Astrocyte of the hippocampus (primary cell): ENCODE measurements at places on chromosomes 7 and 10.

GRCh38 chr7:30136117-30136731 is 1.4 kb downstream of the MTURN start:
- no peak for DNase-seq

DNA sequence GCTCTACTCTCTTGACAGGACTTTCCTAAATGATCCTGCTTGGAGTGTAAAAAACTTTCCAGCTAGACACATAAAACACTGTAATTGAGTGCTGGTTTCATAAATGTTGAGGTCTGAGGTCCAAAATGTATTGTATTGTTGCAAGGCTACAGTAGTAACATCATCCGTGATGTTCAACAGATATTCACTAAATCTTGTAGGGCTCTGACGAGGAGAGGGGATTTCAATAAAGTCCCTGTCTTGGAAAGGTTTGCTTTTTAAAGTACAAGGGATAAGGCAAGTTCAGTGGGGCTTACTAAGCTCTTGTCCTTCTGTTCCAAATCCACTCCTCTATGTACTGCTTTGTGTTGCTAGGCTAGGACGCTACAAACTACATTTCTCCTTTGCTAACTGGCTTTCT is 48.9 kb downstream of the FHIP2A start:
- no peak for DNase-seq

DNA sequence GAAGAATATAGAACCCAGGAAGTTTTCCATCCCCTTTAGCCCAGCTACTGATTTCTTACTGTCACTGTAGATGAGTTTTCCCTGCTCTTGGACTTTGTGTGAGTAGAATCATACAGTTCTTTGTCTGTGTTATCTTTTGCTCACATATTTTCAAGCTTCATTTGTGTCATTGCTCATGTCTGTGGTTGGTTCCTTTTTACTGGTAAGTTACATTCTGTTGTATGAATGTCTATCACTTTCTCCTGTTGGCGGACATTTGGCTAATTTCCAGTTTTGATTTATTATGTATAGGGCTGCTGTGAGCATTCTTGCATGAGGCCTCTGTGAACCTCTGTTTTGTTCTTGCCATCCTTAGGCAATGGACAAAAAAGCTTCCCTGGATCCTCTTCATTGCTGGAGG is 5.3 kb downstream of the GLRX3 start:
- DNase-seq: peak; percentile 42

DNA sequence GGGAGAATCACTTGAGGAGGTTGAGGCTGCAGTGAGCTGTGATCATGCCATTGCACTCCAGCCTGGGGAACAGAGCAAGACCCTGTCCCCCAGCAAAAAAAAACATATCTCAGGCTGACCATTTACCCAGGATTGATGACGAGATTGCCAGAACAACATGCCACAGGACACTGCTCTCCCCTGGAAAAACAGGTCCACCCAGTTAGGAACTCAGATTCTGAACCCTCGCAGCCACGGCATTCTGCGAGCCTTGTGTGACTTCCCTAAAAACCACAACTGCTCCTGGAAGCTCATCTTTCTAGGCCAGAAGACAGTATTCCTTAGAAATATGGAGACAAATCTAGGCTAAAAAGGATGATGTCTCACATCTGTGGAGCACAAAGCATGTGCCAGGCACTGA is 42.1 kb upstream of the SH2B2 start:
- DNase-seq: no peak

DNA sequence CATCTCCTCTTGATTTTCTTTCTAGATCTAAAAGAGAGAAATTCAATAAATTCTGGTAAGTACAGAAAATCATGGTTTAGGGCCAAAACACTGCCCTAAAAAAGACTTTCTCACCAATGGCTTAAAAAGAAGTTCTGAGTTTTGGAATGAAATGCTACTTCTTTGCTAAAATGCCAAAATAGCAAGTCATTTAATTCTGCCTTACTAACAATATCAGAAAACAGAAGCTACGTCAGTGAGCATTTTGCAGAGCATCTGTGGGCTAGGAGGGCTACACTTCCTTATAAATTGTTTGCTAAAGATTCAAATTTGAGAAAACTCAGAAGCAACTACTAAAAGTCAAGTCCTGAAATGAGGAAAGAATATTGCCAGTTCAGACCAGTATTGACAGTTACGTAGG is 560.8 kb upstream of the CELF2 start:
- DNase-seq: no peak

DNA sequence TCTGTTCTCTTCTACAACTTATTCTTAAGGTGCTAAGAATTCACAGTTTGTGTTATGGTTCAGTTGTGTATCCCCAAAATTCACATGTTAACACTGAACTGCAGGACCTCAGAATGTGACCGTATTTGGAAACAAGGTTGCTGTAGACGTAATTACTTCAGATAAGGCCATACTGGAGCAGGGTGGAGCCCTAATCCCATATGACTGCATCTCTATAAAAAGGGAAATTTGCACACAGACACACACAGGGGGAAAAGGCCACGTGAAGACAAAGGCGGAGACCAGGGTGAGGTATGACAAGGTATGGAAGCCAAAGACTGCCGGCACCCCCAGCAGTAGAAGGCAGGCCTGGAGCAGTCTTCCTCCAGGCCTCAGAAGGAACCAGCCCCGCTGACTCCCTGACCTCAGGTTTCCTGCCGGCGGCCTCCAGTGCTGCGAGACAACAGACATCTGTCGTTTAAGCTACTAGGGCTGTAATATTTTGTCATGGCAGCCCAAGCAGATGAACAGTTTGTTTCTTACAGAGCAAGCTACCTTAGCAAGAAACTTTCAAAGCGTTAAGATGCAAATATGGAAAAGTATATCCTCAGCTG is 98.7 kb downstream of the PROSER2 start:
- no peak for DNase-seq
